Stomach (tissue), 19 donors: ENCODE measurements at places on chromosomes 7 and 10. TPM values are rescaled to one million over a fixed set of nuclear protein-coding genes. Genes with fewer than 3 reads are reported as not detected.

GNB2 gene
- 64.3 TPM for total RNA-seq

DNA sequence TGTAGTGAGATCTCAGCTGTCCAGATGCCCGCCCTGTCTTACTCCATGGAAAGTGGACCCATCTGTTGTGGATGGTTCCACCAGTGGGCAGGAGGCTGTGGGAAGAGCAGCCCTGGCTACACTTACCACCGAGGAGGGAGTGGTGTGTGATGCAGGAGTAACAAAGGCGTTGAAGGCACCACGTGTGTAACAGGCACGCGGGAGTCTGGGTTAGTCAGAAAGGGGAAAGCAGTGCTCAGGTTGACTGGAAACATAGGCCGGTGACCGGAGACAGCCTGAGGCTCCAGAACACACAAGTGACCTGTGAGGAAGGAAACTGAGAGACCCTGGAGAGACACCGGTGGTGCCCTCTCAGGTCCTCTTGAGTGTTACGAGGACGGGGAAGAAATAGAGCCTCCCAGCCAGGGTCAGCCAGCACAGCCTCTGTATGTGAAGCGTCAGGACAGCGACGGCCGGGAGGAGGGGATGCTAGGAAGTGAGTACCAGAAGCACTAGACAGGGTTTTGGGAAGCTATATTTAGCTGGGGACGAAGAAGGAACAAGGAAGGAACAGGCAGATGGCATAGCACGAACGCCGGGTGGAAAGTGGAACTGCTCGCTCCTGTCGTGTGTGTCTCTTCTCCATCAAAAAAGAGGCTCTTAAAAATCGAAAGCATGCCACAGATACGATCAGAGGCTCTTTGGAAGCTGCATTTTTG lies 51.7 kb downstream of the DAGLB start:
- no peak for DNase-seq
- peak overlapping the region; percentile 87 for H3K27ac ChIP-seq
- H3K4me1 ChIP-seq: peaks cover 69% of the 10 kb centered on the region
- peaks cover 55% of the 10 kb centered on the region for H3K36me3 ChIP-seq
- H3K27me3 ChIP-seq: no peaks in the 10 kb centered on the region

GRCh38 chr7:116236020-116236630 lies 25.8 kb downstream of the TES start:
- H3K27me3 ChIP-seq: no peaks in the 10 kb centered on the region
- no peak overlapping the region for H3K27ac ChIP-seq
- H3K4me1 ChIP-seq: peaks cover 21% of the 10 kb centered on the region
- H3K4me3 ChIP-seq: no peak overlapping the region
- peak; percentile 58 for DNase-seq

C7orf57 gene
- not detected for total RNA-seq

GRCh38 chr10:69504576-69505250 lies 53.4 kb downstream of the TSPAN15 start:
- no peak overlapping the region for H3K4me3 ChIP-seq
- DNase-seq: no peak
- peaks cover 18% of the 10 kb centered on the region for H3K4me1 ChIP-seq
- H3K36me3 ChIP-seq: peaks cover 3% of the 10 kb centered on the region

SUGCT gene
- total RNA-seq: 1.3 TPM

GRCh38 chr10:109892117-109892516 lies 31.2 kb downstream of the XPNPEP1 start:
- no peaks in the 10 kb centered on the region for H3K27me3 ChIP-seq
- H3K36me3 ChIP-seq: peaks cover 9% of the 10 kb centered on the region
- H3K4me3 ChIP-seq: no peak overlapping the region
- H3K4me1 ChIP-seq: peaks cover 36% of the 10 kb centered on the region

NPSR1 gene
- total RNA-seq: not detected

CALN1 gene
- total RNA-seq: not detected

DNA sequence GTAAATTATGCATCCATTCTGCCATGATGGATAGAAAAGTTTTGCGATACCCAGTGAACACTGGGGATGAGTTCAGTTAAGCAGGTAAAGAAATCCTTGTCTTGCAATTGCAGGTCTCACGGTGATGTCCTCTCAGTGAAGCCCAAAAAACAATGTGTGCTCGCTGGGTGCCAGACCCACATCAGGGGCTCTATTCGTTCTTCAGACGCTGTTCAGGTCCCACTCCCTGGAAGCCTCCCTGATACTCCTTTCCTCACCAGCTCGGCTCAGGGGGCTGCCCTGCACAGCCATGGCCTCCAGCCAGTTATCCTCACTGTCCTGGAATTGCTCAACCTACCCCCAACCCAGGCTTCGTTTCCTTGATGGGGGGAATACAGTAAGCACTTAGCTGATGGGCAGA lies 323.5 kb downstream of the ADARB2 start:
- H3K27me3 ChIP-seq: peaks cover 41% of the 10 kb centered on the region
- no peaks in the 10 kb centered on the region for H3K36me3 ChIP-seq
- no peak overlapping the region for H3K27ac ChIP-seq
- no peak overlapping the region for H3K4me3 ChIP-seq

- H3K27me3 ChIP-seq: no peaks in the 10 kb centered on the region
- H3K4me1 ChIP-seq: peaks cover 100% of the 10 kb centered on the region
- no peak for DNase-seq
These were observed 28.2 kb downstream of the TSPAN15 start for GRCh38 chr10:69479240-69480067.

TMEM139 gene
- total RNA-seq: 2.9 TPM

- no peak overlapping the region for H3K4me3 ChIP-seq
- H3K36me3 ChIP-seq: no peaks in the 10 kb centered on the region
- no peaks in the 10 kb centered on the region for H3K27me3 ChIP-seq
- no peak for DNase-seq
These were observed 274.5 kb downstream of the INHBA start for GRCh38 chr7:41428381-41428780.

CCDC3 gene
- 9.0 TPM for total RNA-seq

DNA sequence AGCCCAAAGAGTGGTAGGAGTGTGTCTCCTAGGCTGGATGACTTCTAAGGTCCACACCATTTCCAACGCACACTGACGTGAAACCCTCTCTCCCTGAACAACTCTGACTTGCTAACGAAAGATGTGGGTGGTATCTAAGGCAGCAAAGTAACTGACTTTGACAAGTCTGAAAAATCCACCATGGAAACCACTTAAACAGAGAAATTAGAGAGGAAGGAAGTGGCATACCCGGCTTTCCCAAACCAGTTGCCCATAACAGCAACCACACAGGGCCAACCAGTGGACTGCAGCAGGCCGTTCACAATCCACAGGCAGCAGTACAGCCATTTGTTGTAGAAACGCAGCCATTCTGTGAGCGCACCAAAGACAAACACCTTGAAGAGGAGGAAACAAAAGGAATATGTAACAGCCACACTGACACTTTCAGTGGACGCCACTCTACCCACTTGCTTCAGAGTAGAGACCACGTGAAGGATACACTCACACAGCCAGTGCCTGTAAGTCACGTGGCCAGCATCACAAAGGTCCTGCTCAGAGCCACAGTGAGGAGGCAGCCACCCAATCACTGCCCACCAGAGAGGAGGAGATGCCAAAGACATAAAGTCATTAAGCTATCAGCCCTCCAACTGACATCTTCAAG lies 39.8 kb downstream of the SLC37A3 start:
- peaks cover 65% of the 10 kb centered on the region for H3K36me3 ChIP-seq
- no peak overlapping the region for H3K27ac ChIP-seq
- no peak overlapping the region for H3K4me3 ChIP-seq

GRCh38 chr10:34022195-34022594 lies 687.7 kb upstream of the NRP1 start:
- H3K36me3 ChIP-seq: no peaks in the 10 kb centered on the region
- no peaks in the 10 kb centered on the region for H3K27me3 ChIP-seq
- no peak for DNase-seq
- no peak overlapping the region for H3K27ac ChIP-seq
- H3K4me3 ChIP-seq: no peak overlapping the region

DNA sequence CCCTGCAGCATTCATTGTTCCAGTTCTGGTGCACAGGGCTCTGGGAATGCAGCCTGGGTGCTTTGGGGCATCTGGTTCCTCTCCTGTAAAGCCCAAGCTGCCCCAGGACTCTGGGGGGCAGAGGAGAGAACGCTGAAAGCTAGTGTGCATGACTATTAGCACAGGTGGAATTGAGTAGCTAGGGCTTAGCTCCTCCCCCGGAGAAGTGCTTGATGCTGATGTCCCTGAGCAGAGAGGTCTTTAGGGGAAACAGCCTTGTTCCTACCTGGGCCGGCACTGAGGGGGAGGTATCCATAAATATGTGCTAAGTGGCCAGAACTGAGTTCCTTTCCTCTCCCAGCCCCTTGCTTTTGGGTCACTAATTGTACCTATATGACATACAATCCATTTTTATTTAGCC lies 3.9 kb downstream of the ADCY1 start:
- H3K36me3 ChIP-seq: no peaks in the 10 kb centered on the region
- H3K4me1 ChIP-seq: peaks cover 23% of the 10 kb centered on the region
- H3K27me3 ChIP-seq: no peaks in the 10 kb centered on the region
- DNase-seq: no peak
- H3K4me3 ChIP-seq: no peak overlapping the region

DNA sequence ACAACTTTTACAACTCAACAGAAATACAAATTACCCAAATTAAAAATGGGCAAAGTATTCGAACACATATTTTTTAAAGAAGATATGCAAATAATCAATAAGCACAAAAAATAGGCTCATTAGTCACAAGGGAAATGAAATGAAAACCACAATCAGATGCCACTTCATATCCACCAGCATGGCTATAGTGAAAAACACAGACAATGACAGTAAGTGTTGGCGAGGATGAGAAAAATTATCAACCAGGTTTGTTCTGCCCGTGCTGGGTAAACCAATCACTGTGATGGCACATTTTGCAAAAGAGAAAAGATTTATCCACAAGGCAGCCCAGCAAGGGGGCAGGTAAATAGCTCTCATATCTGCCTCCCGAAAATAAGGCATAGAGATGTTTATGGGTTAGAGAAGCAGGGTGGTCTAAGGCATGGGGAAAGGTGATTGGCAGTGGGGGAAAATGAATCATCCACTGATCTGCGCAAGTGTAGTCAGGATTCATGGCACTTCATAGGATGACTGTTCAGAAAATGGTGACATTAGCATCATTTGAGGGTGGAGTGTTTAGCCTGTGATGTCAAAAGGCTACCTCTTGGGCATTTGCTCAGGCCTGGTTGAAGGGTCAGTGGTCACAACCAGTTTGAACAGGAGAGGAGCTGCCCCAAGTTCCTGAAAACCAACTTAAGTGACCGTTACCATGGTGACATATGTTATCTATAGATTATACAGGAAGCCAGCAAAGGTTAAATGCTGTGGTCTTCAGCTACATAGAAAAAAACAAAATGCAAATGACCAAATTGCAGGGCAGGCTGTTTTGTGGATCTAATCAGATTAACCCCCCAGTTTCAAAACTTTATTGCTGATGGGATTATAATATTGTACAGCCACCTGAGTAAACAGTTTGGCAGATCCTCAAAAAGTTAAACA lies 8.0 kb upstream of the CFAP70 start:
- H3K36me3 ChIP-seq: peaks cover 70% of the 10 kb centered on the region
- H3K4me1 ChIP-seq: no peaks in the 10 kb centered on the region
- H3K27me3 ChIP-seq: no peaks in the 10 kb centered on the region
- no peak for DNase-seq
- H3K4me3 ChIP-seq: no peak overlapping the region

GRCh38 chr10:77800738-77801266 lies 125.8 kb downstream of the DLG5 start:
- no peak overlapping the region for H3K27ac ChIP-seq
- no peak overlapping the region for H3K4me3 ChIP-seq
- H3K4me1 ChIP-seq: no peaks in the 10 kb centered on the region
- H3K27me3 ChIP-seq: no peaks in the 10 kb centered on the region
- peaks cover 100% of the 10 kb centered on the region for H3K36me3 ChIP-seq

GRCh38 chr7:19674266-19674960 lies 34.4 kb downstream of the POLR1F start:
- no peaks in the 10 kb centered on the region for H3K4me1 ChIP-seq
- no peak overlapping the region for H3K27ac ChIP-seq
- no peak overlapping the region for H3K4me3 ChIP-seq
- H3K27me3 ChIP-seq: no peaks in the 10 kb centered on the region
- H3K36me3 ChIP-seq: no peaks in the 10 kb centered on the region

LRRN3 gene
- total RNA-seq: not detected

PRSS37 gene
- total RNA-seq: not detected

ASB13 gene
- total RNA-seq: 0.89 TPM

- H3K4me1 ChIP-seq: peaks cover 33% of the 10 kb centered on the region
- no peak overlapping the region for H3K4me3 ChIP-seq
- DNase-seq: no peak
- H3K27ac ChIP-seq: no peak overlapping the region
- H3K36me3 ChIP-seq: peaks cover 6% of the 10 kb centered on the region
These were observed 7.3 kb downstream of the JCAD start for GRCh38 chr10:30052062-30052461.

DNA sequence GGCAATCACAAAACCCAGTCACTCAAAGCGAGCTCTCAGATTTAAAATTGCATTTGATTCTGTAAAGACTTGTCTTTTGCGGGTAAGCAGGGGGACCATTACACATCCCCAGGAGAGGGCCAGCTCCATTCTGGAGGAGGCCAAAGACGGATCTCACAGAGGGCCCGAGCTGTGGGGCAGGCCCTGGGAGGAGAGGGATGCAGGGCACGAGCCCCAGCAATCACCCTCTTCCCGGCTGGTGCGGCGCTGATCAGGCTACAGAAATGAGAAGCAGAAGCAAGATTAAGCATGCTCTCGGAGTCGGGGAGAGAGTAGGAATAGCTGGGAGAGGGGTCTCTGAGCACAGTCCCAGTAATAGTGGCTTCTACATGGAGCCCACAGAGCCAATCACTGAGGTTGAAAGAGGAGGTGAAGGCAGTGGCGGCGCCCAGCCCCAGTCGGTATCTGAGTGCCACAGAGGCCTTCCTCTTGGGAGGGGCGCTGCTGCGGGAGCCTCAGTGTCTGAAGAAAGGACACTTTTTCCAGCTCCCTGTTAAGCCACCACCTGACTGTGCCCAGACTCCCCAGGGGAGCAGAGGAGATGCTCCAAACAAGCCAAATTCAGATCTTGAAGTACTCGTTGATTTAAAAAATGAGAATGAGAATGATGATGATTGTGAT lies 7.1 kb downstream of the CXCL12 start:
- no peak overlapping the region for H3K27ac ChIP-seq
- H3K36me3 ChIP-seq: no peaks in the 10 kb centered on the region
- no peaks in the 10 kb centered on the region for H3K4me1 ChIP-seq
- DNase-seq: no peak
- H3K4me3 ChIP-seq: no peak overlapping the region
- H3K27me3 ChIP-seq: no peaks in the 10 kb centered on the region

DNA sequence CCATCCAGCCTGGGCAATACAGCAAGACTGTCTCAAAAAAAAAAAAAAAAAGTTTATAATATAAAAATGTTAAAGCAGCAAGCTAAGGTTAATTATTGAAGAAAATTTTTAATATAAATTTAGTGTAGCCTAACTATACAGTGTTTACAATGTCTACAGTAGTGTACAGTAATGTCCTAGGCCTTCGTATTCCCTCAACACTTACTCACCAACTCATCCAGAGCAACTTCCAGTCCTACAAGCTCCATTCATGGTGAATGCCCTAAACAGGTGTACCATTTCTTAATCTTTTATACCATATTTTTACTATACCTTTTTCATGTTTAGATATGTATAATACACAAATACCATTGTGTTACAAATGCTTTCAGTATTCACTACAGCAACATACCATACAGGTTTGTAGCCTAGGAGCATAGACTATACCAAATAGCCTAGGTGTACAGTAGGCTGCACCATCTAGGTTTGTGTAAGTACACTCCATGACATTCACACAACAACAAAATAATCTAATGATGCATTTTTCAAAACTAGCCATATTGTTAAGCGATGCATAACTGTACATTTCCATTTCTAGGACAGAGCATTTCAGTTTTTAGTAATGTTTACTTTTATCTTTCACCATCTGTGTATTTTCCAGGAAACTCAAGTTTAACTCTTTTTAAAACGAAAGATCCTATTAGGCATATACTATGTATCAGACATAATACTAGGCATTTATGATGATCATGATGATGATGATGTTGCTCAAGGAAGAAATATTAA lies 43.3 kb downstream of the CNOT4 start:
- DNase-seq: no peak
- H3K4me1 ChIP-seq: no peaks in the 10 kb centered on the region
- H3K36me3 ChIP-seq: no peaks in the 10 kb centered on the region
- no peaks in the 10 kb centered on the region for H3K27me3 ChIP-seq
